ENCODE measurements at places on chromosomes 12 and 14.

DNA sequence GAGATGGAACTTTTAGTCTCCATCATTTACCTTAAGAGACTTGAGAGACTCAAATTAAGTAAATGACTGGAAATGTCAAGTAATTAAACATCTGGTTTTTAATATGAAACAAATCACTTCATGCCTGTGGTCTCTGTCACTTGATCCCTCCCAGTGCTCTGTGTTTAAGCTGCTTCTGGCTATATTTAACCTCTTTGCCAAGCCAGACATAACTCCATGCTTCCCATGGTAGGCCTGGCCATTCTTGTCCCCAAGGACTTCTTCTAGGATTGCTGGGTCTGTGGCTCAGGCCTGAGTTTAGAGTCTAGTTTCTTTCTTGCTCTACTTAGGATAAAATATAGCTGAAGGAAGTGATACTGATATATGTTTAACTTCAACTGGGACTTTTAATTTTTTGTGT lies 1013.6 kb downstream of the FLRT2 start:
- DNase-seq, result peak; percentile 71

DNA sequence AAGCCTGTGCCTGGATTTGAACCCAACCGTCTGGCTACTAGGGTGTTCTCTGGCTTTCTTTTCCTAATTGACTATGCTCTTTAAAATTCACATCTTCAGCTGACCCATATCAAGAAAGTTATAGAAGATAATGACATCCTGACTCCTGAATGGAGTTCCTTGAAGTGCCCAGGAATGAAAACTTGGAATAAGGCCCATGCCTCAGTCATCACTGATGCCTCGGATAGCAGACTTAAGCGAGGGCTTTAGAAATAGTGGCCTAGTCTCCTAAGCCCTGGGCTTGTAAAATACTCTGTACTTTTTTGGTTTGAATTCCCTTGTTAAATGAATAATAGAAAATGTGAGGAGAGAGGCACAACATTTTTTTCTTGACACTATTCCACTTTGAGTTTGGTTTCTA lies 39.0 kb downstream of the CHST11 start:
- DNase-seq, result peak; percentile 15

- no peak for DNase-seq
Measured at GRCh38 chr14:101819251-101819990, 57.9 kb downstream of the PPP2R5C start.

- DNase-seq, result no peak
Measured at GRCh38 chr12:53564278-53564677, 57.0 kb upstream of the NPFF start.

DNA sequence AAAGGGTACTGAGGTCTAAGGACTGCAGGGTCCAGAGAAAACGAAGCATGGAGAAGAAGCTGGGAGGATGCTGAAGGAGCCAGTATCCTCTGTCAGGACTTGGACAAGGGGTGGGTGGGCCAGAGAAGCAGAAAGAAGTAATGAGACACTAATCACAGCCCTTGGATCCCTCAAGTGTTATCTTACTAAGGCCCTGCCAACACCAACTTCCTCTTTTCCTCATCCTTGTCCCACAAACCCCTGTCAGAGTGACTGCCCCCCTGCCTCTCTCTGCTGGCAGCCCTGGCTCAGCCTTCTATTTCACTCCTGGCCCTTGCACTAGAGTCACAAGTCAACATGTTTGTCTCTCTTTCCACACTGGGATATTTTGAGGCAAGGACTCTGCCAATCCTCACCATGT lies 3.8 kb upstream of the ASIC1 start:
- no peak for DNase-seq

- no peak for DNase-seq
Measured at GRCh38 chr14:55309761-55310365, 38.6 kb downstream of the FBXO34 start.

DNA sequence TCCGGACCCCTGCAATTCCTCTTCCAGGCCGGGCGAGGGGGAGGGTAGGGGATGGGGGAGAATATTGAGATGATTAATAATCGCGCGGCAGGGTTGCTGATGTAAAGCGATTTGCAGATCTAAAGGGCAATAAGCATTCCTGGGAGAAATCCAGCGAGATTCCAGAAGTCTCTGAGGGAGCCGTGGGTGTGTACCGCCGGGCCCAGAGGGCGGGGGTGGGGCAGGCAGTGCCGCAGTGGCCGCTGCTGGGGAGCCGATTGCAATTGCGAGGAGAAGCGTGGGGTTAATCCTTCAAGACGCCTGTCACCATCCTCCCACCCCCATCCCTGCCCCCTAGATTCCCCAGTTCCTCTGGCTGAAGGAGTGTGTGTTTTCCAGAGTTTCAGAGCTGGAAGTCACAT lies 16.4 kb downstream of the FOS start:
- peak; percentile 90 for DNase-seq

- peak; percentile 90 for DNase-seq
Measured at GRCh38 chr14:98144964-98145363, 1127.0 kb downstream of the BCL11B start.

DNA sequence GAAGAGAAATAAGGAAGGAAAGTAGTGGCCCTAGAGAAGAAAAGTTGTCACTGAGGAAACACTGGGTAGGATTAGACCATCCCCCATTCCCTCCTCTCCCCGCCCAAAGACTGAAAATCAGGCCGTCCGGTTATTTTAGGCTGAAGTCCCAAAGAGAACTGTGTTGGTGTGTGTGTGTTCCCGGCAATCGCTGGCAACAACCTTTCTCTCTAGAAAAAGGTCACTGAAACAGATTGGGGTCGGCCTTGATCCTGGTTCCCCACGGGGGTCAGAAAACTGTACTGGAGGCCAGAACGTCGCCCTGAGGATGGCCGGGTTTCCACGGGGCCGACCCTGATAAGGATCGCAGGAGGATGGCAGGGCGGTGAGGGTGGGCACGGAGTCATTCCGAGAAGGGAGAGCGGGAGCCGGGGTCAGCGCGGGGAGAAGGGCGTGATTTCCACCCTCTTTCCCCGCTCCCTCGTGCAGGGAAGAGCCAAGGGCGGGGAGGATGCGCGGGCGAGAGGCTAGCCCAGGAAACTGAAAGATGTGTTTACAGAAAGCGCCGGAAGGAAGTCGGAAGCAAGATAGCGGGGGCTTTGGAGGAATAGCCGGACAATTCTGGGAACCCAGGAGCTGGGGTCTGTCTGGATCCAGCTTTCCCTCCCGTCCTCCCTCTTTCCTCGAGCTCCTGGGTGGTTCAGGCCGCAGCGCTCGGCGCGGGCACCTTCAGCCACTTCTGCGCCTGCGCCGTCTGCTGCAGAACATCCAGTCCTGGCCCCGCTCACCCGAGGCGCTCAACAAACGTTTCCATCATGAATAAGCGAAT lies 25.3 kb upstream of the SPTLC2 start:
- peak; percentile 69 for DNase-seq

- peak; percentile 13 for DNase-seq
Measured at GRCh38 chr12:40693207-40693821, 1.1 kb downstream of the CNTN1 start.

- DNase-seq, result no peak
Measured at GRCh38 chr12:63948211-63948610, 103.7 kb downstream of the SRGAP1 start.

- no peak for DNase-seq
Measured at GRCh38 chr14:99520571-99521081, 39.4 kb downstream of the CCNK start.

GRCh38 chr14:95553141-95553540 lies 18.3 kb downstream of the GLRX5 start:
- DNase-seq, result no peak

DNA sequence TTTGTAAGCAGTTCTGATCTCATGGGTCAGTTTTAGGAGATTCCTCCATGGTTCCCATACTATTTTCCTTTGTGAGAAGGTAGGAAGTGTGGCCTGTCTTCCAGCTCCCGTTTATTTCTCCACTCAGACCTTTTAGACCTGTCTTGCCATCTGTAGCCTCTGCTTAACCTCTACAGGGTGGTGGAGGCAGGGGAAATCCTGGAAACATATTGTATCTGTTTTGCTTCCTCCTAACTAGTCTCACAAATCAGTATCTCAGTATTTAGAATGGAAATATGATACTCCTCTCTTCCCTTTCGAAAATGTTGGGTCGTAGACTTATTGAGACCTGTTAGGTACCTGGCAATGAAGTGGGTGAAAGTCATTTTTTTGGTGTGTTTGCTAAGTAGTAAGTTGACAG lies 399.4 kb upstream of the RGS6 start:
- no peak for DNase-seq

DNA sequence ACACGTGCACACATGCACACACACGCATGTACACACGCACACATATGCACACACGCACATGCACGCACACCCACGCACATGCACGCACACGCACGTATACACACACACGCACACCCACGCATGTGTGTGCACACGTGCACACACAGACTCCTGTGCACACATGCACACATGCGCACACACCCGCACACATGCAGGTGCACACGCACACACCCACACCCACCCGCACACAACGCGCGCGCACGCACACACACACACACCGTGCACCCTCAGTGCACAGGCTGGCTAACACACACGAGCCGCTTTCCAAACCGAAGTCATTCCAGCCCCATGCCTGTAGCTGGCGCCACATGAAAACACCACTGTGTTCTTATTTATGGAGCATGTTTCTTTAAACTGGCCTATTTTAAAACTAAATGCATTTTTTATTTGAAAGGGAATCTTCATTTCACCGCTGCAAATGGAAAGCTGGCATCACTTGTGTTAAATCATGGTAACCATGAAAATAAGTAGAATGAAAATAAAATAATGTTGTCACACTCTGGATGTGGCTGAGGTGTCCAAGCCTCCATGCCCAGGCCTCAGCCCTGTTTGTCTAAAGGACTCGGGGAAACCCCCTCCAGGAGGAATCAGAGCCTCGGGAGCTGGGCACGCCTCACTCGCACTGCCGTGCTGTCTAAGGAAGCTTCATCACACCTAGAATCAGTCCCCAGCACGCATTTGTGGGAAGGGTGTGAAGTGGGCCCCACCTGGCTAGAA lies 45.1 kb downstream of the GALNT9 start:
- DNase-seq, result no peak
